ENCODE measurements at places on chromosomes 1 and 21. TPM values are rescaled to one million over a fixed set of nuclear protein-coding genes. Genes with fewer than 3 reads are reported as not detected.

GRCh38 chr21:28705616-28706015, 287.1 kb downstream of the LTN1 start:
- no peak overlapping the region for H3K4me3 ChIP-seq
- no peaks in the 10 kb centered on the region for H3K27me3 ChIP-seq
- no peak overlapping the region for H3K27ac ChIP-seq
- no peaks in the 10 kb centered on the region for H3K36me3 ChIP-seq
- DNase-seq = no peak

DNA sequence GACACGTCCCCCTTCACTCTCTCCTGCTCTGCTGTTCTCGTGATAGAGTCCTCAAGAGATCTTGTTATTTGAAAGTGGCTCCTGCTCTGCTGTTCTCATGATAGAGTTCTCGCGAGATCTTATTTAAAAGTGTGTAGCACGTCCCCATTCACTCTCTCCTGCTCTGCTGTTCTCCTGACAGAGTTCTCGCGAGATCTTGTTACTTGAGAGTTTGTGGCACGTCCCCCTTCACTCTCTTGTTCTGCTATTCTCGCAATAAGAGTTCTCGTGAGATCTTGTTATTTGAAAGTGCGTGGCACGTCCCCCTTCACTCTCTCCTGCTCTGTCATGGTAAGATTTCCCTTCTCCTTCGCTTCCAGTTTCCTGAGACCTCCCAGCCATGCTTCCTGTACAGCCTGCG, 47.9 kb downstream of the SMYD3 start:
- H3K27me3 ChIP-seq = no peaks in the 10 kb centered on the region
- H3K36me3 ChIP-seq = peaks cover 5% of the 10 kb centered on the region
- H3K27ac ChIP-seq = no peak overlapping the region
- DNase-seq = no peak

DNA sequence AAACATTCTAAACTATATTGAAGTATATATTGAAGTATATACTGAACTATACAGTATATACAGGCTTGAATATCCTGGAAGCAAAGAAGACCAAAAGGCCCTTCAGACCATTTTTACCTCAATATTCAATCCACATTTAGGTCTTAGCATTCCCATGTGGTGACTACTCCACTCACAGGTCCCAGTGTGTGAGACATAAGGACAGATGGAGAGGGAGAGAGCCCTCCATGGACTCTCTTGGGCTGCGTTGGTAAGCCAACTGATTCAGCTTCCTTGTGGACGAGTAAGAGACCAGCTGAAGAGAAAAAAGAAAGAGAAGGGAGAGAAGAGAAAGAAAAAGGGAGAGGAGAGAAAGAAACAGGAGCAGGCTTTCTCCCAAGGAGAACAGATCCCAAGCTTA, 37.3 kb upstream of the ZRANB2 start:
- H3K4me1 ChIP-seq = no peaks in the 10 kb centered on the region
- H3K36me3 ChIP-seq = peaks cover 2% of the 10 kb centered on the region
- no peak overlapping the region for H3K27ac ChIP-seq
- DNase-seq = no peak
- H3K4me3 ChIP-seq = no peak overlapping the region

GRCh38 chr1:193335806-193336428, 149.5 kb upstream of the B3GALT2 start:
- DNase-seq = no peak
- peaks cover 2% of the 10 kb centered on the region for H3K36me3 ChIP-seq
- no peaks in the 10 kb centered on the region for H3K4me1 ChIP-seq

- no peak overlapping the region for H3K27ac ChIP-seq
- no peaks in the 10 kb centered on the region for H3K4me1 ChIP-seq
- no peaks in the 10 kb centered on the region for H3K36me3 ChIP-seq
- H3K4me3 ChIP-seq = no peak overlapping the region
- DNase-seq = no peak
These were observed 131.5 kb downstream of the DHRS3 start for GRCh38 chr1:12486401-12487005.

- no peak for DNase-seq
- peaks cover 9% of the 10 kb centered on the region for H3K4me1 ChIP-seq
- peaks cover 9% of the 10 kb centered on the region for H3K36me3 ChIP-seq
- no peak overlapping the region for H3K4me3 ChIP-seq
- peaks cover 32% of the 10 kb centered on the region for H3K27me3 ChIP-seq
These were observed 7.2 kb upstream of the FBXO28 start for GRCh38 chr1:224106568-224107281.

DNA sequence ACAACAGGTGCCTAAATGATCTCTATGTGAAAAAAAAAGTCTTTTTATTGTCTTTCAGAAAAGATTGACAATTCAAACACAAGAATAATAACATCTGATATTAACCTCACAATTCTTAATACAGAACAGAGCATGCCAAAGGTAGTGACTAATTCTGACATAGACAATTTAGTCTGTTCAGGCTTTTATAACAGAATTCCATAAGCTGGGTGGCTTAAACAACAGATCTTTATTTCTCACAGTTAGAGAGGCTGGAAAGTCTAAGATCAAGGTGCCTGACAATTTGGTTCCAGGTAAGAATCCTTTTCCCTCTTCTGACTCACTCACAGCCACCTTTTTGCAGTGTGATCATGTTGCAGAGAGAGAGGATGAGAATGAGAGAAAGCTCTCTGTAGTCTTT, 27.0 kb downstream of the DPYD start:
- H3K36me3 ChIP-seq = peaks cover 4% of the 10 kb centered on the region
- DNase-seq = no peak
- no peak overlapping the region for H3K27ac ChIP-seq
- no peak overlapping the region for H3K4me3 ChIP-seq
- H3K4me1 ChIP-seq = peaks cover 21% of the 10 kb centered on the region
- no peaks in the 10 kb centered on the region for H3K27me3 ChIP-seq

- H3K27me3 ChIP-seq = no peaks in the 10 kb centered on the region
- H3K36me3 ChIP-seq = peaks cover 11% of the 10 kb centered on the region
- H3K27ac ChIP-seq = peak overlapping the region; percentile 78
- H3K4me3 ChIP-seq = peak overlapping the region; percentile 21
- no peak for DNase-seq
These were observed 18.3 kb downstream of the GPR137B start for GRCh38 chr1:236160540-236161127.

DNA sequence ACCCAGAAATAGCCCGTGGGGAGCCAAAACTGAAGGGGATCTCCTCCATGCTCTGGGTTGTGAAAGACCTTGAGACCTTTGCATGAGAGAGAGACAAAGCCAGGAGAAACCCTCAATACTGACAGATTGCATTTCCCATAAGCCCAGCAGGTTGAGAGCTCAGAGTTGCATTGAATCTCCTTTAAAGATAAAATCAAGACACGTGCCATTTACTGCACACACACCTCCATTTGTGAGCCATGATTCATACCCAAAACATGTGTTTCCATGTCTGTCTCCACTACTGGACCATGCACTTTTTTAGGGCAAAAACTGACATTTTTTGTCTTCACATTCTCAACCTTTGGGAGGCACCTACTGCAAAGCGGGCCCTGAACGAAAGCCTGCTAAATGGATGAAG, 144.0 kb upstream of the NRIP1 start:
- peaks cover 33% of the 10 kb centered on the region for H3K27me3 ChIP-seq
- H3K27ac ChIP-seq = peak overlapping the region; percentile 68
- DNase-seq = no peak
- H3K4me3 ChIP-seq = no peak overlapping the region

GRCh38 chr1:227472772-227473171, 90.6 kb upstream of the ZNF678 start:
- peaks cover 49% of the 10 kb centered on the region for H3K27me3 ChIP-seq
- DNase-seq = no peak
- no peak overlapping the region for H3K4me3 ChIP-seq
- no peak overlapping the region for H3K27ac ChIP-seq
- no peaks in the 10 kb centered on the region for H3K4me1 ChIP-seq
- peaks cover 2% of the 10 kb centered on the region for H3K36me3 ChIP-seq

GRCh38 chr21:34934350-34934749, 114.8 kb downstream of the RUNX1 start:
- DNase-seq = no peak
- H3K27me3 ChIP-seq = no peaks in the 10 kb centered on the region
- H3K36me3 ChIP-seq = peaks cover 2% of the 10 kb centered on the region
- peaks cover 72% of the 10 kb centered on the region for H3K4me1 ChIP-seq

- no peak overlapping the region for H3K4me3 ChIP-seq
- H3K36me3 ChIP-seq = peaks cover 2% of the 10 kb centered on the region
- H3K4me1 ChIP-seq = peaks cover 4% of the 10 kb centered on the region
- no peak for DNase-seq
- no peak overlapping the region for H3K27ac ChIP-seq
- H3K27me3 ChIP-seq = peaks cover 35% of the 10 kb centered on the region
These were observed 4.8 kb upstream of the HEATR1 start for GRCh38 chr1:236608930-236609726.

DNA sequence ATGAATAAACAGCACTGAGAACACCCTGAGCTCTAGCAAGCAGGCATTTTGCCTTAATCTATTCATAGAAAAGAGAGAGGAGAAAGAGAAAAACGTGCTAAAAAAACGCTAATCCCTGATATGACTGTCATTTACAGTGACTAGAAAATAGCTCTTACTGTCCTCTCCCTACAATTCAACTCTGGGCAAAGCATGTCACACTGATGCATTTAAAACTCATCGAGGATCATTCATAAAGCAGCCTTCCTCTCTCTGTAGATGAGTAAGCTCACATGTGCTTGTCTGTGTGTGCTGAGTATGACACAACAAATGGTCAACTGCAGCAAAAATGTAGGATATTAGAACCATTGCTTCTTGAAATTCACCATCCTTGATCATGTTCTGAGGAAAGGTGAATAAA, 109.0 kb downstream of the SGIP1 start:
- H3K27me3 ChIP-seq = peaks cover 29% of the 10 kb centered on the region
- no peak overlapping the region for H3K27ac ChIP-seq
- no peak overlapping the region for H3K4me3 ChIP-seq
- no peaks in the 10 kb centered on the region for H3K36me3 ChIP-seq
- no peaks in the 10 kb centered on the region for H3K4me1 ChIP-seq
- DNase-seq = no peak

GRCh38 chr21:33541756-33542639, at the start of gene GART:
Gene GART, minus strand, starts transcription at chr21:33542117. Its CDS starts 2,802 bp downstream, at chr21:33539315.
- H3K4me3 ChIP-seq = peak within 1 kb of the TSS; percentile 100
- peak within 1 kb of the TSS; percentile 100 for H3K27ac ChIP-seq
- DNase-seq = peak; percentile 79
- peaks cover 40% of the 10 kb centered on the region for H3K4me1 ChIP-seq
- H3K27me3 ChIP-seq = no peaks in the 10 kb centered on the region
- H3K36me3 ChIP-seq = peaks cover 12% of the 10 kb centered on the region

The TXNIP gene
- 927 TPM for total RNA-seq

The PYCR2 gene
- total RNA-seq = 48.1 TPM

The BGLAP gene
- total RNA-seq = 1.1 TPM

The ICOSLG gene
- 19.1 TPM for total RNA-seq

The SYTL1 gene
- 206 TPM for total RNA-seq

The RPTN gene
- total RNA-seq = not detected
